ENCODE measurements at places on chromosomes 1 and 21.

- DNase-seq: no peak
Observed at GRCh38 chr1:210129759-210130158, 102.8 kb upstream of the SERTAD4 start.

DNA sequence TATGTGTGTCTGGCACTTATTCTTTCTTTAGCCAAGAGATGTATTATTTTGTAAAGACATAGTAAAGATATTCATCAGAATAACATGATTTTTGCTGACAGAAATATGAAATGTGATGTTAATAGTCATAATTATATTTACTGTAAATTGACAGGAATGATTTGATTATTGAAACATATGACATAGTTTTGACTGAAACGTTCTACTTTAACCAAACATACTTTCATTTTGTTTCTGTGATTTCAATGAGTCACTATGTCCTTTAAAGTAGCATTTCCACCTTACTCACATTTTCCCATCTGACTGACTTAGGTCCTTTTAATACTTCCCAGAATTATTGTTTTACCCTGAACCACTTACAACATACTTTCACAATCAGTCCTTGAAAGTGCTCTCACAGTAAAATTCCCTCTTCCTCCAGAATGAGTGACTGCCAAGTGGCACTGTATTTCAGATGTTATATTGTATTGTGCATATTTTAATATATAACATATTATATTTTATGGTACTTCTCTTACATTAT, 437.9 kb downstream of the NCAM2 start:
- no peak for DNase-seq

DNA sequence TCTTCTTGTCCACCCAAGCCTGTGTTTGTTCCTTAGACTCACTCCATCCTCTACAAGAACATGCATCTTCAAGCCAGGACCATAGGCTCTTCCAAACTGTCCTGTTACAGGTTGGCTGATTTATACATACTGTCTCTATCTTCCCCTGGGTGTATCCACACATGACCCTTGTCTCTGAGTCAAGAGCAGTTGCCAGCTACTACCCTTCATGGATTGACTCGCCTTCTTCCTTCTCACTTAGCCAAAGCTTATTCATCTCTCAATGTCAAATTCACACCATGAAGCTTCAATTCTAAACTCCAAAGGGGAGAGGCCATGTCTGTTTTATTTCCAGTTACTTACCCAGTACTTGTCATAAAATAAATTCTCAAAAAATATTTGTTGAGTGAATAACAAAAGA, 64.1 kb upstream of the CACHD1 start:
- no peak for DNase-seq

DNA sequence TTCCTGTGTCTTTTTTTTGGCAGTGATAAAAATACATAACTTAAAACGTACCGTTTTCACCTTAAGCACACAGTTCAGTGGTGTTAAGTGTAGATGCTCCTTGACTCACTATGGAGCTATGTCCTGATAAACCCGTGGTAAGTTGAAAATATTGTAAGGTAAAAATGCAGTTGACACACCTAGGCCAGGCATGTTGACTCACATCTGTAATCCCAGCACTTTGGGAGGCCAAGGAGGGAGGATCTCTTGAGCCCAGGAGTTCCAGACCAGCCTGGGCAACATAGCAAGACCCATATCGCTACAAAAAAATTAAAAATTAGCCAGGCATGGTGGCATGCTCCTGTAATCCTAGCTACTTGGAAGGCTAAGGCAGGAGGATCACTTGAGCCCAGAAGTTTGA, 73.6 kb upstream of the COG2 start:
- no peak for DNase-seq

DNA sequence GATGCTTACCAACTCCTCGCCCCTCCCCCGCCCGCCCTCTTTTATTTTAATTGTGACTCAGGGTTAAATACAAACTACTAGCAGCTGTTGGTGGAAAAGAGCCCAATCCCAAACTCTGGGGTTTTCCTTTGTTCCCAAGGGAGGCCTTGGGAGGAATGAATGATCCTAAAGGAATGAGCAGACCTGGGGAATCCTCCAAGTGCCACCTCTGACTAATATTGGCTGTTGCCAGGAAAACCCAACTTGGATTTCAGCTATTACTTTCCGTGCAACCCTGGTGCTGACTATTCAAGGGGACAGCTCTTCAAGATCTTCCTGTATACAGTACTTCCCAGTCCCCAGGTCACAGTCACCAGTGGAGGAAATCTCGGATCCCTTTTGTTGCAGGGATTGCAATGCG, 1.3 kb upstream of the S100A10 start:
- DNase-seq: no peak

DNA sequence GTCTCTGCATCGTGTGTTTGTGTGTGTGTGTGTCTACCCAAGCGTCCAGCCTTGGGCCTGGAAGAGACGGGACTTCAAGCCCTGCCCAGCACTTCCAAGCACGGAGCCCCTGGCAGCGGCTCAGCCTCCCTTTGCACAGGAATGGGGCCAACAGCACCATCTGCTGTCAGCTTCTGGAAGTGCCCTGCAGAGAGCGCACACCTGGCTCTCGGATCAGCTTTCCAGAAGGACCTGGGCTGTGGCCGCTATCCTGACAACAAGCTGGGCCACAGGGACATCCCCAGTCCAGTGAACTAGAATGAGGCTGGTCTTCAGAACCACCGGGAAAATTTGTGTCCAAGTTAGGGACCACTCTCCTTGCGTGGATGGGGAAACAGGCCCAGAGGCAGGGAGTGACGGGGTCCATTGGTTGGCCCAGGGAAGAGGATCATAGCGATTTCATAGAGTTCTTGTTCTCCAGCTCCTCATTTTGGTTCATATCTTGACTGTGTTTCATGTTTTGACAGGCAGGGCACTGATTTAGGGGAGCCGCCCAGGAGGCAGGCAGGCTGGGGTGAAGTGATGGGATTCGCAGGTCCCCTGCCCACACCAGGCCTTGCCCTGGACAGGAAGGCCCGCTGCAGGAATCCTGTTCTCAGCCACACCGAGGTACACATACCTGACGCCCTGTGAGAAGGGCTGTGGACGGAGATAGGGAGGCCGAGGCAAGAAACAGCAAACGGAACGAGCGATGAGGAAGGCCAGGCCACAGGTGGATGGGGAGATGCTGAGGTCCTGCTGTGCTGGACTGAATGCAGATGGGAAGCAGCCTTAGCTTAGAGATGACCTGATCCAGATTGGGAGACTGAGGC, 38.4 kb downstream of the TAS1R2 start:
- peak; percentile 21 for DNase-seq

- no peak for DNase-seq
Observed at GRCh38 chr21:35337573-35337972, 288.5 kb upstream of the RUNX1 start.

- DNase-seq: no peak
Observed at GRCh38 chr1:110208916-110209645, 1.0 kb upstream of the KCNC4 start.

- no peak for DNase-seq
Observed at GRCh38 chr1:223682502-223682901, 17.0 kb upstream of the CAPN8 start.

- no peak for DNase-seq
Observed at GRCh38 chr1:23581219-23581618, 21.9 kb upstream of the ID3 start.

DNA sequence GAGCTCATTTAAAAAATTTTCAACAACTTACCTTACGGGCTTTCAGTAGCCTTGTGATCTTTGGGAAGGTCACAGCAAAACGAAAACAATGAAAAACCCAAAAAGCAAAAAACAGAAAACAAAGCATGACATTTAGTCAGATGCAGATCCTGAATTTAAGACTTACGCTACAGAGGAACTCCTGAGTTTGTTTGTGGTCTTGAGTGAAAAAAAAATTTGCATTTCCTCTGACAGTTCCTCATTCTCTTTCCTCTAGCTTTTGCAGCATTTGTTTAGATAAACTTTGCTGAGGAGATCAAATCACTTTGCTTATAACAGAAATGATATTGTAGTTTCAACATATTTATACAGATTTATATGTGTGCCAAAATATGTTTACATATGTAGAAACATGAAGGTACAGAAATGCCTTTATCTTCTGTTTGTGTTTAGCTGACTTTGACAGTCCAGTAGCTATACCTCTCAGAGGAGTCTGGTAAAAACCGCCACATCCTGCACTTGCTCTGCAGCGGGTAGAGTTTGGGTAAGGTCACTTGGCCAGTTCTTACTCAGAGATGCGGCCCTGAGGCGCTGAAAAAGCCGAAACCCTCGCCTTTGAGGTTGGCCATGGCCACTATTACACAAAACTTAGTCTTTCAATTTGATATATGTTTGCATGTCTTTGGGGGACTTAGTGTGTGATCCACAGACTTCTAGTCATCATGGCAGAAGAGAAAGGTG, 142.5 kb downstream of the TNR start:
- DNase-seq: no peak

- DNase-seq: no peak
Observed at GRCh38 chr21:36904093-36904666, 62.3 kb downstream of the HLCS start.

- no peak for DNase-seq
Observed at GRCh38 chr1:96981181-96981580, 259.6 kb downstream of the PTBP2 start.

- DNase-seq: no peak
Observed at GRCh38 chr1:183285256-183285655, 99.2 kb downstream of the LAMC2 start.

DNA sequence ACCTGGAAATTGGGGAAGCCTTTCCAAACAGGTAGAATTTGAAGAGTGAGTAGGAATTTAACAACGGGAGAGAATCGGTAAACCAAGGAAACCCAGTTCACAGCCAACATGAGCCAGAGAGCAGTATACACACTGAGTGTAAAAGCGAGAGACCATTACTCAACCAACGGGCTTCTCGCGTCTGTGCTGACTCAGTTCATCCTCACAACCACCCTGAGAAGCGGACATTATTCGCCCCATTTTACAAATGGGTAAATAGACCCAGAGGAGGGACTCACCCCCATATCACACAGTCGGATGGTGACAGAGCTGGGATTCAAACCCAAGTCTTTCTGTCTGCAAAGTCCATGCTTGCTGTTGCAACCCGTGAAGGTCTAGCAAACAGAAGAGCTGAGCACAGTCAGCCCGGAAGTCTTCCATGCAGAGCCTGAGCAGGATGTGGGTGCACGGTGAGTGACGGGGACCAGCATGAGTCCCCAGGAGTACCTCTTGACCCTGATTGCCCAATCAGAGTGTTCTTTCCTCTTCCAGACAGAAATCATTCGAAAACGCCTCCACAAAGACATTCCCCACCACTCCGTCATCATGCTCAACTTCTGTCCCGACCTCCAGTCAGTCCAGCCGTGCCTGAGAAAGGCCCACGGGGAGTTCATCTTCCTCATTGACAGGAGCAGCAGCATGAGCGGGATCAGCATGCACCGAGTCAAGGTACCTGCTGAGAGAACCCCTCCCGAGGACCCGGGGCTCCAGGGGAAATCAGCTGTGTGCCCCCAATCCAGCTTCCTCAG, 32.3 kb downstream of the VWA5B1 start:
- no peak for DNase-seq

GRCh38 chr1:209791920-209792319, 7.6 kb upstream of the C1orf74 start:
- no peak for DNase-seq

All from activated naive CD4-positive, alpha-beta T cell (primary cell).